ENCODE measurements at places on chromosomes 13 and 19.

DNA sequence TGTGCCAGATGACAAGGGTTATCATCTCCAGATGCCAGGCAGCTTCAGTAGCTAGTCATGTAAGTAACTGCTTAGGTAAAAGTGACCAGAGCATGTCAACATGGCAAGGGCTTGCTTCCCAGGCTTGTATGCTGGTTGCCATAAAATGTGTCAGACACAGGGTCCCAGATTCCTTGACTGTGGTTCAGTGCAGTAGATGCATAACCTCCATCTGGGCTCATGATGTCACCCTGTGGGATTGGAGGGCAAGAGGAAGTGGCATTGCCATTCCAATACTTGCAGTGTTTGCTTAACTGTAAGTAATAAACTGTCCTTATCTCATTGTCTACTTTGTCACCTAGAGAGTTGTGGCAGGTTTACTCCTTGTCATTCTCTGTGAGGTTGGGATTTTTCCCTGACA is 226.8 kb downstream of the PCDH17 start:
- no peak for DNase-seq

- no peak for DNase-seq
Measured at GRCh38 chr13:43206838-43207237, 183.5 kb downstream of the DNAJC15 start.

DNA sequence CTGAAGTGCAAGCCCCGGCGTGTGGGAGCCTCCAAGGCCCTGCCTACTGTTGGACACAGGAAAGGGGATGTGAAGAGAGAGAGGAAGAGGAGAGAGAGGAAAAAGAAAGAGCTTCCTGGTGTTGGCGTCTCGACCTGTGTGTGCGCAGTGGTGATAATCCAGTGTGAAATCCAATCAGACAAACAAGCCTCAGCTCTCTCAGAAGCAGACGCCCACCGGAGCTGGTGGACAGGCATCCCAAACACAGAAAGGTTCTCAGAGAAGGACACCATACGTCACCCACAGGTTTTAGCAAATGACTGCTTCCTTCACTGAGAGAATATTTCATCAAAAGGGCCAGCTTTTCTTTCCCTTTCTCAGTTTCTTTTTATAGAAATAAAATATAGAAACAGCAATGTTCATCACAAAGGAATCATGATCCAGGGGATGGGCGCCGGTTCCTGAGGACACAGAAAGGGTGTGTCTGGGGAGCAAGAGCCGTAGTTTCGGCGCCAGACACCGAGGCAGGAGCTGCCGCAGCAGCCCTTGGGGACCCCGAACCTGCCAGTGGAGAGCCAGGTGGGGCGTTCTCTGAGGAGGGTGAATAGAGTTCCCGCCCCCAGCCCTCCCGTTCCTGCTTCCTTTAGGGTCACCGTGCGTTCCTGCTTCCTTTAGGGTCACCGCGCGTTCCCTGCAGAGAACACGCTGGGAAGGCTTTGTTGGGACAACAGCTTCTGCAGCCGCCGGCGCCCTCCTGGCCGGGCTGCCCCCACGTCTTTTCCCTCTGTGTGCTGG is 145.8 kb upstream of the SOX1 start:
- DNase-seq = no peak

DNA sequence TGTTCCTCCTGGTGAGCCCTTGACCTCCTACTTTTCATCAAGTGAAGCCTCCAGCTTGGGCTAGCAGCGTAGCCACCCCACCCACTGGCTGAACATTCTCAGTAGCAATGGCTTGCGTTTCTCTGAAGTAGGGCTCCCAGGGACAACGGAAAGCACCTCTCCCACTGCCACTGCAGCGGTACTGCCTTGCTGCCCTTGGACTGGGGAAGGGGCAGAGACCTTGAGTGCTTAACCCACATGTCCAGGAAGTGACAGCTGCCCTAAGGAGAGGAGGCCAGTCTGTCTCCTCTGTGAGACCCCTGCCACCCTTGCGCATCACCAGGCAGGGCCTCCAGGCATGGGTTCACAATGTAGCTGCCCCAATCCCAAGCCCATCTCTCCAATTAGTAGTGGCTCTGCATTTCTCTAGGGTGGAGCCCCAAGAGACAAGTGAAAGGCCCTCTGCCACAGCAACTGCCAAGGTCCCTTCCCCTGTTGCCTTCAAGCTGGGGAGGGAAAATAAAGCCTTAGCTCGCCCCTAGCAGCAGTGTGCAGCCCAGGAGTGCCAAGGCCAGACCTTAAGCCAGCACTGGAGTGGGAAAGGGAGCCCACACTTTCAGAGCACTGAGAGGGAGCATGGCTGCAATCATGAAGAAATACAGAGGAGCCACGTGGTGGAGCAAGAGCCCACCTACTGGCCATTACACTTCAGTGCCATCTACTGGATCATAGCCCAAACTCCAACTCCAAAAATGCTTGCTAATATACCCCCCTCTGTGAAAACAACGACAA is 175.9 kb upstream of the TRPC4 start:
- no peak for DNase-seq

Measured in osteocyte (in vitro differentiated cells).